ENCODE measurements at places on chromosomes 13 and 19. TPM values are rescaled to one million over a fixed set of nuclear protein-coding genes. Genes with fewer than 3 reads are reported as not detected.

DNA sequence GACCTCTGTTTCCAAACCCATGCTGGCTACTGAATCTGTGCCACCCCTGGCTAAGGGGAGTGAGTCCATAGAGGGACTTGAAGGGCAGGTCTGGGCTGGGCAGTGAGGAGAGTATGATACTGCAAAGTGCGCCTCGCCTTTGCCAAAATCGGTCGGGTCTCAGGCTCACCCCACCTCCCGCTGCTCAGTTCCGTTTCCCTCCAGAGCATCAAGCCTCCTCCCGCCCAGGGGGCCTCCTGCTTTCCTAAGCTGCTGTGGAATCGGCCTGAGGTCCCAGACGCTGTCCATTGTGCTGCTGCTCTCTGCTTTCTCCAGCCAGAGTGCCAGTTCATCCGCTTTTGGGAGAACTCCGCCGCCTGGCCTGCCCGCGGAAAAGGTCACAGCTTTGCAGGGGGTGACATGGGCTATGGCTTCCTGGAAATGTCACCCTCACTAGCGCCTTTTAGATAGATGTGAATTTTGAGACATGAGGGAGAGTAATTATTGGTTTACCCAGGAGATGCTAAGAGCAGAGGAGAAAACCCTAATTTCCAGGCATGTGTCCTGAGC lies 1418.4 kb downstream of the UQCRFS1 start:
- DNase-seq: no peak
- H3K36me3 ChIP-seq: no peaks in the 10 kb centered on the region
- H3K4me3 ChIP-seq: peak overlapping the region; percentile 97
- H3K27ac ChIP-seq: peak overlapping the region; percentile 81
- no peaks in the 10 kb centered on the region for H3K27me3 ChIP-seq

Gene RDH8
- total RNA-seq: not detected

GRCh38 chr13:42417626-42418025 lies 145.7 kb downstream of the AKAP11 start:
- H3K27me3 ChIP-seq: no peaks in the 10 kb centered on the region
- H3K4me3 ChIP-seq: no peak overlapping the region
- no peaks in the 10 kb centered on the region for H3K36me3 ChIP-seq

- no peak for DNase-seq
- peaks cover 4% of the 10 kb centered on the region for H3K4me1 ChIP-seq
- no peak overlapping the region for H3K27ac ChIP-seq
- no peaks in the 10 kb centered on the region for H3K27me3 ChIP-seq
Observed at GRCh38 chr13:95033890-95034289, 267.4 kb downstream of the ABCC4 start.

Gene DCT
- 0.44 TPM for total RNA-seq

- no peak overlapping the region for H3K4me3 ChIP-seq
- no peaks in the 10 kb centered on the region for H3K4me1 ChIP-seq
- H3K27ac ChIP-seq: no peak overlapping the region
- H3K36me3 ChIP-seq: no peaks in the 10 kb centered on the region
- H3K27me3 ChIP-seq: no peaks in the 10 kb centered on the region
- peak; percentile 11 for DNase-seq
Observed at GRCh38 chr19:42596391-42597072, 1.8 kb upstream of the CEACAM8 start.

- H3K36me3 ChIP-seq: no peaks in the 10 kb centered on the region
- H3K4me3 ChIP-seq: no peak overlapping the region
- H3K4me1 ChIP-seq: no peaks in the 10 kb centered on the region
- DNase-seq: no peak
- H3K27ac ChIP-seq: no peak overlapping the region
Observed at GRCh38 chr13:38897521-38897920, 93.1 kb downstream of the STOML3 start.

- peaks cover 28% of the 10 kb centered on the region for H3K4me1 ChIP-seq
- H3K36me3 ChIP-seq: peaks cover under 1% of the 10 kb centered on the region
- no peaks in the 10 kb centered on the region for H3K27me3 ChIP-seq
- DNase-seq: no peak
- H3K27ac ChIP-seq: peak overlapping the region; percentile 78
Observed at GRCh38 chr13:28718196-28718542, 601 bp downstream of the SLC46A3 start.

- H3K36me3 ChIP-seq: no peaks in the 10 kb centered on the region
- no peak overlapping the region for H3K27ac ChIP-seq
- peaks cover 5% of the 10 kb centered on the region for H3K27me3 ChIP-seq
- no peaks in the 10 kb centered on the region for H3K4me1 ChIP-seq
Observed at GRCh38 chr19:9128171-9128570, 1.4 kb upstream of the OR7G3 start.

DNA sequence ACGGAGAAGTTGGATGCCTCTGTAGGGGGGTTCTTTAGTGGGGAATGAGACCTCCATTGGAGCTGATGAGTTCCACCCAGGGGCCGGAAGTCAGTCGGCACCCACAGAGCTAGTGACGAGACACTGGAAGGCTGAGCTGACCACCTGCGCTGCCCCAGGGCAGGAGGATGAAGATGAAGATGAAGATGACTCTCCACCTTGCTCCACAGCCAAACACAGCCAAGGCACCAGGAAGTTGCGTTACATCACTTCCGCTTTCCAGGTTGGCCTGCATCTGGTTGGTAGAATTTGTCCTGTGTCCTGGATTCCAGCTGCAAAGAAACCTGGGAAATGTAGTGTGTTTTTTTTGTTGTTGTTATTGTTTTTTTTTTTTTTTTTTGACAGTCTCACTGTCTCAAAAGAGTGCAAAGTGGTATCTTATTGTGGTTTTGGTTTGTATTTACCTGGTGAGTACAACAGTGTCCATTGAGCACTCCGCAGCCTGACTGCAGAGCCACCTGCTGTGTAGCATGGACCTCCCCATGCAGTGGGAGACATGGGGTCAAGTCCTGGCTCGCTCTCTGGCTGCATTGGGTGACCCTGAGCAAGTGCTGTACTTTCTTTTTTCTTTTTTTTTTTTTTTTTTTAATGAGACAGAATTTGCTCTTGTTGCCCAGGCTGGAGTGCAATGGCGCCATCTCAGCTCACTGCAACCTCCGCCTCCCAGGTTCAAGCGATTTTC lies 1.9 kb downstream of the TBC1D17 start:
- H3K36me3 ChIP-seq: peaks cover 41% of the 10 kb centered on the region
- H3K27ac ChIP-seq: no peak overlapping the region
- no peak for DNase-seq

DNA sequence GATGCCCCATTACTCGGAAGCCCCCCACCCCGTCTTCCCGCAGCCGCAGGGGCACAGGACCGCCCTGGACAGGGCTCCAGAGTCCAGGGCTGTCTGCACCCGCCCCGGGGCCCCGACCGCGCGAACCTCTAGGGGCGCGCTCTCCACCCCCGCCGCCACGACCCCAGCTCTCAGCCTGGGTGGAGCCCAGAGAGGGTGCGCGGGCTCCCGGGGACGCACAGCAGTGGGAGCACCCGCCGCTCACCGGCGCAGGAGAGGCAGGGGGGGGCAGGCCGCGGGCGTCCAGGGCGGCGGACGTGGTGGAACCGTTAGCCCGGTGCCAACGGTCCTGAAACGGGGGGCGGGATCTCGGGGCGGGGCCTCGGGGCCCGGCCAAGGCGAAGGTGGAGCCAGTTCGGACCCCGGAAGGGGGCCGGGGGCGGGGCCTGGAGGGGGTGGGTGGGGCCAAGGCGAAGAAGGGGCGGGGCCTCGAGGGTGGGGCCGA lies at the start of gene ATP8B3:
ATP8B3 (minus strand) TSS at position 335 of the 484 bp plus-strand sequence. CDS start 540 bp downstream, outside the sequence.
- peaks cover 20% of the 10 kb centered on the region for H3K4me1 ChIP-seq
- DNase-seq: no peak
- H3K4me3 ChIP-seq: peak within 1 kb of the TSS; percentile 59
- no peaks in the 10 kb centered on the region for H3K27me3 ChIP-seq

Gene NFKBIB
- total RNA-seq: 57.7 TPM

DNA sequence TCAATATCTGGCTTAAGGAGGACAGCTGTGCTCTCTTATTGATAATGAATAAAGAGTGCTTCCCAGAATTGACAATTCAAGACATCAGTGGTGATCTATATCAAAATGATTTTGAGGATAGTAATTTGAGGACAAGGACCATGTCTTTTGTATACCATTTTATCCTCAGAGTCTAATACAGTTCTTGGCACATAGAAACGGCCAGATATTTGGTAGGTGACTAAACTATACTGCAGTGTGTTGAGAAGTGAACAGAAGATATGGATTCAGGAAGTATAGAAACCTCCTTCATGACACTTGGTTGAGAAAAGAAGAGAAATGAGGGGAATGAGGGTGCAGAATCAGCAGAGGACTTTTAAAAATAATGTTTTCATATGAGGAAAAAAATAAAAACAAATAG lies 16.1 kb upstream of the LMO7 start:
- DNase-seq: no peak
- H3K4me1 ChIP-seq: no peaks in the 10 kb centered on the region
- H3K4me3 ChIP-seq: no peak overlapping the region
- H3K36me3 ChIP-seq: no peaks in the 10 kb centered on the region
- no peaks in the 10 kb centered on the region for H3K27me3 ChIP-seq

- peaks cover 6% of the 10 kb centered on the region for H3K36me3 ChIP-seq
- no peaks in the 10 kb centered on the region for H3K27me3 ChIP-seq
- no peaks in the 10 kb centered on the region for H3K4me1 ChIP-seq
- H3K4me3 ChIP-seq: no peak overlapping the region
Observed at GRCh38 chr19:12815088-12815487, 8.7 kb downstream of the RNASEH2A start.

GRCh38 chr13:31950111-31950815 lies 81.3 kb upstream of the FRY start:
- no peak for DNase-seq
- H3K27ac ChIP-seq: no peak overlapping the region
- no peaks in the 10 kb centered on the region for H3K4me1 ChIP-seq
- no peaks in the 10 kb centered on the region for H3K36me3 ChIP-seq
- no peak overlapping the region for H3K4me3 ChIP-seq

- no peaks in the 10 kb centered on the region for H3K27me3 ChIP-seq
- H3K4me3 ChIP-seq: no peak overlapping the region
Observed at GRCh38 chr13:107202371-107203023, 634.6 kb upstream of the ARGLU1 start.
